Hematopoietic multipotent progenitor cell treated with erythropoietin and hydrocortisone succinate and interleukin-3 and kit ligand, for 17 days (in vitro differentiated cells): ENCODE measurements at places on chromosomes 4 and X.

DNA sequence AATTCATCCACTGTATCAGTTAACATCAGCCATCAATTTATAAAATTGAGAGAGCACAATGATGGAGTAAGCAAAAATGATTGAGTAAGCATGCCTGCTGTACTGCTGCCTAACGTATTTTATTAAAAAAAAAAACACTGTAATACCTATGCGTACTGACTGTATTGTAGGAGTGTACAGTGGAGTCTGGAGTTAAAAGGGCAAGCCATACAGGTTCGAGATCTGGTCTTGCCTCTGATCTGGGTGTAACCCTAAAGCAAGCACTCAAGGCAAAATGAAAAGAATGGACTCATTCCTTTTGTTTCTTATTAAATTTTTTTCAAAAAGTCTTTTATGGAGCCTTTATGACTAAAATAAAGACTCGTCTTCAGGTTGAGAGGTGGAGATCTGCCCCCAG lies 894.2 kb upstream of the INTU start:
- DNase-seq = no peak

DNA sequence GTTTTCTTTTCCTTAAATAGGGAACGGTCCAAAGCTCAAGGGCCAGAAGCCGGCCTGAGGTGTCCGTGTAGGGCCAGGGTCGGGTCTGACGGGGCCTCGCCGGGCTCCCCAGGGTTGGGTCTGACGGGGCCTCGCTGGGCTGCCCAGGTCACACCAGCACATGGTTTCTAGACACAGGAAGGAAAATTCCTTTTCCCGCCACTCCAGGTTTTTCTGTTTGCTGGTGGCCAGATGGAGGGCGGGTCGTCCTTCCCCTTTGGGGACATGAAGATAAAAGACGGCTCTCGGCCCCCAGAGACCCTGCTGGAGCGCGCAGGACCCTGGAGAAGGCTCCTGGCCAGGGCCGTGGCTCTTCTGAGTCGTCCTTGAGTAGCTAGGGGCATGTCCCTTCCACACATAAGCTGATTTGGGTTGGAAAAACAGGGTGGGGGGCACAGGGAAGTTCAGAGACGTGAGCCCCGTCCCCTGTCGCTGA lies 35.1 kb downstream of the PIGG start:
- no peak for DNase-seq

- DNase-seq = no peak
Measured at GRCh38 chrX:24207826-24208225, 58.3 kb downstream of the ZFX start.

DNA sequence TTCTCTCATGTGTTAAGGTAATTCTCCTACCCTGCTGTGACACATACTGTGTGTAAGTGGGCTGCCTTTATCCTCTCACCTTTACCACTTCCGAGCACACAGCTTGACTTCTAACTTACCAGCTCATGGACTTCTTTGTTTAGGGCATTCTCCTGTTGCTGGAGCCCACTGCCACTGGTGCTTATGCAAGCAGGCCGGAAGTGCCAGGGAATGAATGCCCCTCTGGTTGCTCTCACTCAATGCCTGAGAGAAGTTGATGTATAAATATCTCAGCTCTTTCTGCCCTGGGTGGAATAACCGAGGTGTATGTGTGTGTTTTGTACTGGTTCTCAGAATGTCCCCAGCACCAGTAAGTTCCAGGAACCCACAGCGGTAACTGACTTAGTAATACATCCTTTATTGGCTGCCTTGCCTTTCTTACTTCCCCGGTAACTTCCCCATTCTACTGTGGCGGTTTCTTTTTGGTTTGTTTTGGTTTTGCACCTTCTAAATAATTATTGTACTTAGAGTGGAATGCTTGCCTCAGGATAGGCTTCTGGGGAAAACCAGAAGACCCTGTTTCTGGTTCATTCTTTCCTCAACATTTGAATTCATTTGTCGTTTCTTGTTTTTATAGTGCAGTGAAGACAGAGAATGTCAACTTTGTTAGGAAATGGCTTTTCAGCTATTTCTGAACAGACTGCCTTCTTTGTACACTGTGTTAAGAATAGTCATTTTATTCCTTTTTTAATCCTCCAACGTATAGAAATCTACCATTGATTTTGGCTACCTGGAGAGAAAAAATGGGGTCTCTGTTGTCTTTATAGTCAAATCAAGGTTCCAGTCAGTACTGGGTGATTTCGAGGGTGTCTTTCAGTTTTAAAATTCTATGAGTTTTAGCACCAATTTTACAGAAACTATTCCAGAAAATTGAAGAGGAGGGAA lies 45.4 kb downstream of the CXorf58 start:
- DNase-seq = peak; percentile 8

GRCh38 chrX:110182362-110182761 lies 135.5 kb downstream of the AMMECR1 start:
- no peak for DNase-seq

DNA sequence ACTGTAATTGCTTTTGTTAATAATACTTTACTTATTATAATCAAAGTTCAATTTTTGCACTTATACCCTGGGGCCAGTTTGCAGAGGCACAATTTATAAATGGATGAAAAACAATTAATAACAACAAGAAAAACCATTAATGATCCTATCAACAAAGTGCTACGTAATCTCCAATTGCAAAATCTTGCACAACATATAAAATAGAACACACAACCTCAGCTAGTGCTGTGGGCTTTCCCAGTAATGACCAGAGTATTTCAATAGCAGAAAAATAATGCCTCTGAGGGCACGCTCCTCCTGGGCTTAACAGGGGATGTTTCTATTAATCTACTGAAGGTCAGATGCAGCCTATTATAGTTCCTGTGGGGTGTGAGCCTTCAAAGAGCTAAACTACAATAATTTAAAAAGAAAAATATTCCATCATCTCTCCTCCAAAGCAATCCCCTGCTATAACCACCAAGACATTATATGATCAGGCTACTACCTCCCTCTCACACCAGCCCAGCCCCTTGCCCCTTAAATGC lies 508.5 kb upstream of the SLIT2 start:
- DNase-seq = no peak

GRCh38 chrX:134653835-134654234 lies 4.4 kb downstream of the PLAC1 start:
- DNase-seq = no peak

DNA sequence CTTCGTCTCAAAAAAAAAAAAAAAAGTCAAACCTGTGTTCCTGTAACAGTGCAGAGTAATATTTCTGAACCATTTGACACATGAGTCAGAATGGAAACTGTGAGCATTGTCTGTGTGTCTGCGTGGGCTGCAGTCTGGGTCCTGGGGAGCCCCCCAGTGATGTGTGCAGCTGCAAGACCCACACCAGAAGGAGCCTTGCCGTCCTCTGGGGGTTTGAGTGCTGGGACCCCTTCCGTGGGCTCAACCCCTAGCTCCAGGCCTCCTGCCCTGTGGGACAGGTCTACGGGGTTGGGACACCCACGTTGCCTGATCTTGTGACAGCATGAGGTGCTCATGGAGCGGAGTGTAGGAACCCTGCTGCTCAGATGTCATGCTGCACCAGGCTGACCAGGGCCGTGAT lies 43.7 kb downstream of the DDX3X start:
- no peak for DNase-seq

- no peak for DNase-seq
Measured at GRCh38 chr4:84403656-84404055, 95.4 kb downstream of the NKX6-1 start.

- DNase-seq = no peak
Measured at GRCh38 chrX:40684092-40684491, 36.7 kb upstream of the CXorf38 start.

- DNase-seq = no peak
Measured at GRCh38 chr4:182555997-182556418, 312.8 kb downstream of the TENM3 start.

- no peak for DNase-seq
Measured at GRCh38 chr4:19772581-19772980, 479.1 kb upstream of the SLIT2 start.
